Activated effector memory CD4-positive, alpha-beta T cell treated with Interleukin-2 at 50 U/mL for 16 hours (primary cell): ENCODE measurements at places on chromosomes 3 and 15.
A peak's percentile ranks its signal among the peaks of the same experiment; 100 is the strongest.

- peak; percentile 29 for DNase-seq
Observed at GRCh38 chr3:187368251-187369088, at the start of gene RTP4. Gene RTP4 (plus strand): TSS chr3:187368385. CDS start chr3:187368442, 57 bp downstream.

- no peak for DNase-seq
Observed at GRCh38 chr15:45328663-45329062, 49.7 kb downstream of the GATM start.

DNA sequence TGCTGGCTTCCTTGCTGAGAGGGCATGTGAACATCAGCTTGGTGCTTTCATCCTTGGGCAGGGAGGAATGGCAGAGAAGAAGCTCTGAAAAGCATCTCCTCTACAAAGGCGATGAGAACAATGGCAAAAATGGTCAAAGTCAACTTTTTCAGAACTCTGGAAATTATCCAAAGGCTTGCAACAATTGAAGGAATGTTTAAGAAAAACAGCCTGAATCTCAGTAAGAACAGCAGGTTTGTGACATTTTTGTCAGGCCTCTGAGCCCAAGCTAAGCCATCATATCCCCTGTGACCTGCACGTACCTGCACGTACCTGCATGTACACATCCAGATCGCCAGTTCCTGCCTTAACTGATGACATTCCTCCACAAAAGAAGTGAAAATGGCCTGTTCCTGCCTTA lies 51.8 kb downstream of the ONECUT1 start:
- no peak for DNase-seq

DNA sequence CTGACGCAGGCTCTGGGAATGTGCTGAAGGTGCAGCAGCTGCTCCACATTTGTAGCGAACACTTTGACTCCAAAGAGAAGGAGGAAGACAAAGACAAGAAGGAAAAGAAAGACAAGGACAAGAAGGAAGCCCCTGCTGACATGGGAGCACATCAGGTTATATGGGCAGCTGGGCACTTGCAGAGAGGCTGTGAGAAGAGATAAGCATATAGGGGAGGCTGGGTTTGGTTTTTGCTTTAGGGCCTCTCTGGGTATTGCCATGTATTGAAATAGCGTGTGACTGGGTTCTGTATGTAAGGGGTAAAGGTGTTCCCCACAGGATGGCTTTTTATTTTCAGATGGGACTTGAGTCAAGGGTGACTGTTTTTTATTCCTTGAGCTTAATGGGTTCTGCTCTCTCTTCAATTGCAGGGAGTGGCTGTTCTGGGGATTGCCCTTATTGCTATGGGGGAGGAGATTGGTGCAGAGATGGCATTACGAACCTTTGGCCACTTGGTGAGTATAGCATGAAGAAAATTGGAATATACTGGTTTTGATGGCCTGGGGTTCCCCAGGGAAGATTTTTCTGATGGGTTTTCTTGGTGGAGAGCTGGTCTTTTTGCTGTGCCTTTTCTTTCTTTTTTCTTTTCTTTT lies 7.4 kb downstream of the PSMD2 start:
- no peak for DNase-seq

DNA sequence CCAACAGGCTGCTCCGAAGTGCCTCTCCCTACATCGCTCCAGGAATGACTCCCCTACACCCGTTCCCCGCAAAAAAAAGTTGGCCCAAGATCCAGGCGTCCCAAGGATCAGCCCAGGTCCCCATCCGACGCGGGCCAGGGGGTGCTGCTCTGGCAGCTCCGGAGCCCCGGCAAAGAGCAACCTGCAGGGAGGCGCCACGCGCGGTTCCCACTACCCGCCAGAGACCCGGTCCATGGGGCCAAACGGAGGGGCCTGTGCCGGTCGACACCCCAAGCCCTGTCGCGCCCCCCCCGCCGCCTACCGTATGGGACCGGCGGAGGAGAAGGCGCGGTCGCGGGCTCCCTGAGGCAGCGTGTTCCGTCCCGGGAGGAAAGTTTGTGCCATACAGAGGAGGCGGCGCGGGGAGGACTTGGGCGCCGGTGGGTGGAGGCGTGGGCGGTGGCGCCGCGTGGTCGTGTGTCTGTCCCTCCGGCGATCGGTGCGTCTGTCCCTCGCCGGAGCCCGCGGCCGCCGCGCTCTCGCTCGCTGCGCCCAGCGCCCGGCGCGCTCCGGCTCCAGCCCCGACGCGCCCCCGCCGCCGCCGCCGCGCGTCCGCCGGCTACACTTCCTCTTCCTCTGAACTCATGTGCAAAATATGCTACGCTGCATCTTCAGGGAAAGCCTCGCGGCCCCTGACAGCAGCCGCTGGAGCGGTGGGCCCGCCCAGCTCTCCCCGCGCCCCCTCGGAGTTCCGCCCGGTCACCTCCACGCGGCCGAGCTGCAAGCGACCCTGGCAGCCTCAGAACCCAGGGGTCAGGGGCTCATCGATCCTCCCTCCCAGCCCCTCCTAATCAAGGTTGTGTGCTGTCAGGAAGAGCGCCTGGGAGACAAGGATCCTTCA lies at the start of gene RFTN1:
Gene RFTN1 (minus strand): TSS at position 559 of the 880 bp plus-strand sequence. CDS start 19,830 bp downstream, outside the sequence.
- peak; percentile 38 for DNase-seq

- DNase-seq: no peak
Observed at GRCh38 chr15:90407871-90408317, 19.9 kb downstream of the IQGAP1 start.

- DNase-seq: peak; percentile 37
Observed at GRCh38 chr15:85580879-85581278, 200.5 kb downstream of the AKAP13 start.

GRCh38 chr3:32126305-32127015 lies 20.0 kb downstream of the GPD1L start:
- DNase-seq: no peak

DNA sequence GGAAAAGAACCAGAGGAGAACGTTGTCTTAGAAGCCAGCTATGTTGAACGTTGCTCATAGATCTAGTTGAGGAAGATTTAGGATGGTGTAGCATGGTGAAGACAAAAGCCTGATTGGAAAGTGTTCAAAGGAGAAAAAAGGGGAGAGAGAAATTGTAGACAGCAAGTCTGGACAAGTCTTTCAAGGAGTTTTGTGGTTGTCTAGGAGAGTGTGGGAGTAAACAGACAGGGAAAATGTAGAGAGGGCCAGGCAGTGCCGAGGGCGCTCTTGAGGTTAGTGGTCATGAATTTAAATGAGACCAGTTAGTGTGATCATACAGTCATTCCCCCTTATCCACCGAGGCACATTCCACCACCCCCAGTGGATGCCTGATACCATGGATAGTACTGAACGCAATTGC lies 167.5 kb upstream of the IL12A start:
- DNase-seq: no peak

- DNase-seq: no peak
Observed at GRCh38 chr15:85792912-85793590, 1.7 kb downstream of the KLHL25 start.

- DNase-seq: no peak
Observed at GRCh38 chr3:114428044-114428595, 134.3 kb downstream of the TIGIT start.

GRCh38 chr3:87298111-87298718 lies 21.8 kb upstream of the POU1F1 start:
- DNase-seq: no peak

GRCh38 chr3:126983276-126983652 lies 349 bp downstream of the PLXNA1 start:
- DNase-seq: no peak

DNA sequence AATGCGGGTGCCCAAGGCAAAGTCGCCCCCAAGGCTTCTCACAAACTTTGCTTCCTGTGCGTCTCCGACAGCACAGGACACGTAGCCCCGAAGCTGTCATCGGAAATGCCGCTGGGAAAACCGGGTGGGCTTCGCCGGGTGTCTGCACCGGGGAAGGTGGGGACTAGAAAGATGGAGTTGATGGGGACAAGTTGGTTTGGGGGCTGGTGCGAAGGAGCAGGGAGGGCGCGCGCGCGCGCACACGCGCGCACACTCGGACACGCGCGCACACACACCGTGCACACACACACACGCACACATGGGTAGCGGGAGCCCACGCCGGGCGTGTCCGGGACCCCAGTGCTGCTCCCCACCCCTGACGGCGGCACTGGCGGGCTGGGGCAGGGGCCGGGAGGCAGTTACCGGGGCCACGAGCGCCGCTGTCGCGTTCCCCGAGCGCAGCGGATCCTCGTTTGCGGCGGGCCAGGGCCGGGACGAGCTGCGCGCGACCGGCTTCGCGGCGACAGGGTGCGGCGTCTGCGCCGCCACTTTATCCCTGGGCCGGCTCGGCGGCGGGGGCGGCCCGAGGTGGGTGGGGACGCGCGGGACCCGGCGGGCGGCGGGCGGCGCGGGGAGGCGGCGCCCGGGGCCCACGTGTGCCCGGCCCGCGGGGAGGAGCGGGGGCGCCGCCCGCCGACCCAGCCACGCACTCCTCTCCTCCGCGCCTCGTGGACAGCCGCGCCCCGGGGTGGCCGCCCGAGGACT lies 539 bp upstream of the MGLL start:
- no peak for DNase-seq

DNA sequence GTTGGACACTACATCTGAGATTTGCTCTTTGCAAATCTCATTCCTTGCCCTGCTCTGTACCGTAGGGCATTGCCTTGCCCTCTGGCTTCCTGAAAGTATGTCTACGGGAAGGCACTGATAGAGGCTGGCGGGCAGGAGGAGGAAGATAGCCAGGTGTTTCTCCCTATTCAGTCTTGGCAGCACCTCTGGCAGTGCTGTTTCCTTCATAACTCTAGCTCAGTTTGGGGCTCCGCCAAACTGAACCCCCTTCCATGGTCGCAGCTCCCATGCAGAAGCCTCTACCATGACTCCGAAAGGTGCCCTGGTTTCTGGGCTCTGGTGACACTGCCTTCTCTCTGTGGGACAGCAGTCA lies 122.3 kb upstream of the PRR20G start:
- DNase-seq: no peak

DNA sequence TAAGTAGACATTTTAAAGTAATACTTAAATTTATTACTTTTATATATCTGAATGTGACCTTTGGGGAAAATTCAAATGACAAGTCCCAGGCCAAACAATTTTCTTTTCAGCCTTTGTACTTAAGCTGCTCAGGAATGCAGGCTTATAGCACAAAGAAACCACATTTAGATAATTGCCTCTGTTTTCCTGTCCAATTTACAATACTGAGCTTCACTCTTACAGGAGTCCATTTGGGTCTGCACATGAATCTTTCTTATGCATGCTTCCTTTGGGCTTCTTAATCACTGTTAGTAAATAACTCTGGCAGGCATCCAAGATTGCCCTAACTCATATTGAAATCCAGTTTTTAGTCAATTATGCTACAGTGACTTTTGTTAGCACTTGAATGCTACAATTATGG lies 459.4 kb upstream of the TGFBR2 start:
- DNase-seq: no peak

- no peak for DNase-seq
Observed at GRCh38 chr3:146169891-146170290, 8.9 kb upstream of the PLOD2 start.

DNA sequence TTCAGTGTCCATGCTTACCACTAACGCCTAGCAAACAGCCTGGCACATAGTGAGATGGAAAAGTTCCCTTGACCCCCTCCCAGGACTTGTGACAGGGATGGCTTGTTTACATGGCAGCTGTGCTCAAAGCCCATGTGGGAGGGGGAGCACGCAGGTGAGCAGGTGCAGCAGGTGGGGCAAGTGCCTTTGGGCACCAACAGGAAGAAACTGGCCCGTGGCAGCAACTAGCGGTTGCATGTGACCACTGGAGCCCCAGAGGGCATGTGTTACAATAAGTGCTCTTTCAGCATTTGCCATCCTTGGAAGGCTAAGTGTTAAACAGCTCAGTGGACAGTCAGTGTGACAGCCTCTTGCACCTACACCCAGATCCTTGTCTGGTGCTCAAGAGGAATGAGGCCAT lies 734.6 kb downstream of the TUSC7 start:
- DNase-seq: no peak

DNA sequence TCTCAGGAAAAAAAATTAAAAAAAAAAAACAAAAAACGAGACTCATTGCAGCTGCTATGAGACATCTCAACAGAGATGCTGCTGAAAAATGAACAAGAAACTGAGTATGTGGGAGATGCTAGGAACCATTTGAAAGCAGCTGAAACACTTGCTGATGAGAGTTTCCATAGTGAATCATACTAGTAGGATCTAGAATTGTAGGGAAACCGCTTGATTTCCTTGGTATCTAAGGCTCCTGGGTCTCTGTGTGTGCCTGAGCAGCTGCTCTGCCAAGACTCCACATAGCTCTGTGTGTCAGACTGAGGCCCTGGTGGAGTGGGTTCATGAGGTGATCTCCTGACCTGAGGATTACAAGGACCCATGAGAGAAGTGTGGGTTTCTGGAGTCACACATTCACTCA lies 313.4 kb upstream of the NECTIN3 start:
- DNase-seq: no peak

- no peak for DNase-seq
Observed at GRCh38 chr15:66704019-66704802, 2.2 kb downstream of the SMAD6 start.

GRCh38 chr3:175270198-175270837 lies 411.2 kb downstream of the NAALADL2 start:
- DNase-seq: no peak

DNA sequence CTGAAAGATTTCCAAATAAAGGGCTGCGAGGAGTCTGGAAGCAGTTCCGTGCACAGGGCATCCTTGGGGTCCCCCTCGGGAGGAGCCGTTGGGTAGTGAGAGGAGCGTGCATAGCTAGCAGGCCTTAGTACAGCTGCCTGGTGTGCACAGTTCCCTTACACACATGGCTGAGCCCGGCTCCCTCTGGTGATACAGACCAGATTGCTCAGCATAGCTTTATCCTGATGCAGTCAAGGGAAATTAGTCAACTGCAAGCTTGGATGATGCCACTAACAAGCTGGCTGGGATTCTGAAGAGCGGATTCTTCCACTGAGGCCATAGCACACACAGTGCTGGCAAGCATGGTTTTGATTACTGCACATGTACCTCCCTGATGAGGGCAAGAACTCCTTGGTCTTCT lies 349.4 kb downstream of the LRTM1 start:
- no peak for DNase-seq

GRCh38 chr3:115227461-115227860 lies 80.4 kb upstream of the ZBTB20 start:
- no peak for DNase-seq

- DNase-seq: no peak
Observed at GRCh38 chr3:188280627-188281026, 126.7 kb downstream of the LPP start.

DNA sequence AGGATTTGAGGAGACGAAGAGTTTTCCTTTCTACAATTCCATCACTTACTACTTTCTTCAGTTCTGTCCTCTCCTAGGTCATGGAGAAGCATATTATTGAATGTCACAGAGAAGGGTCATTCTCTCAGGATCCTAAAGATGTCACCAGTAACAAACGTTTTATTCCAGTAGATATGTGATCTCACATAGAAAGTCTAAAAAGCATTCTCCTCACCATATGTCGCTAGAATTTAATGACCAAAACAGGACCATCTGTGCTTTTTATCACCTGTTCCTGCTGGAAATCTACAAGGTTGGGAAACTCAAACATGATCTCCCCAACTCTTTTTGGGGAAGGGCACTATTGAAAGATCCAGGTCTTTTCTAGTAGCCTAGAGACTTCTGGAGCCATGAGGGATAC lies 24.0 kb upstream of the FRMD5 start:
- no peak for DNase-seq
